Activated naive CD8-positive, alpha-beta T cell treated with anti-CD3 and anti-CD28 coated beads, Interleukin-2, amount 10 ng/mL, durations not matched to agents 7 days and 5 days (primary cell): ENCODE measurements at places on chromosomes 3 and 15.

- DNase-seq, result no peak
Measured at GRCh38 chr3:112377568-112378071, 44.7 kb downstream of the CD200 start.

DNA sequence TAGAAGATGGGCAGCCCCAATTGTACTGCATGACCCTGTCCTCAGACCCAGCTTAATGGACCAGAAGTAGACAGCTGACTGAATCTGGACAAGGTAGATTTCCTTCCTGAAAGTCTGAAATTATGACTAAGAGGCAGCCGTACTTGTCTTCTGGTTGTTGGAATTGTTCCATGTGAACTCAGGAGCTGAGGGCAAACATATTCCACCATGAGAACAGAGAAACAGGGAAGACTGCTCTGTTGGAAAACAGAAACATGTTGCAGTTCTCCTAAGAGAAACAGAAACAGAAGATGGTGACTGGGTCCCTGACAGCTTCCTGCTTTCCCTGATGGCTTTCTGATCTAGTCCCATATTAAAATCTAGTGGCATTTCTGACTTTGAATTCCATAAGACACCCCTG is 24.1 kb downstream of the POPDC2 start:
- no peak for DNase-seq

DNA sequence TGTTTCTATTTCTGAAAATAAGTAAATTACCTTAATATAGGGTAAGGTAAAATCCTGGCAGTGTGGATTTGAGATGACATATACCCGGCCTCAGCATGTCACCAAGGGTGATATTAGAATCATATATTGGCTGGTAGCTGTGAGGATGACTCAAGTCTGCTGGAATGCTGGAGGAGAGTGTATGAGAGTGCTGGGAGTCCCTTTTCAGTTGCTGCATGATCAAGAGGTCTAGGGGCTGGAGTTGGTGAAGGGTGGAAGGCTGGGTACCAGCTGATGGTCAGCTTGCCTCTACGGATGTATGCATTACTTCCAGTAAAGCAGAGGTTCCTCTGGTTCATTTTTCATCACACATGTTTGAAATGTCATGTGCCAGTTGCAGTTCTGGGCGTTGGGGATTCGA is 40.6 kb downstream of the SLC25A26 start:
- no peak for DNase-seq

- DNase-seq, result no peak
Measured at GRCh38 chr15:33908406-33908805, 59.9 kb upstream of the CHRM5 start.

DNA sequence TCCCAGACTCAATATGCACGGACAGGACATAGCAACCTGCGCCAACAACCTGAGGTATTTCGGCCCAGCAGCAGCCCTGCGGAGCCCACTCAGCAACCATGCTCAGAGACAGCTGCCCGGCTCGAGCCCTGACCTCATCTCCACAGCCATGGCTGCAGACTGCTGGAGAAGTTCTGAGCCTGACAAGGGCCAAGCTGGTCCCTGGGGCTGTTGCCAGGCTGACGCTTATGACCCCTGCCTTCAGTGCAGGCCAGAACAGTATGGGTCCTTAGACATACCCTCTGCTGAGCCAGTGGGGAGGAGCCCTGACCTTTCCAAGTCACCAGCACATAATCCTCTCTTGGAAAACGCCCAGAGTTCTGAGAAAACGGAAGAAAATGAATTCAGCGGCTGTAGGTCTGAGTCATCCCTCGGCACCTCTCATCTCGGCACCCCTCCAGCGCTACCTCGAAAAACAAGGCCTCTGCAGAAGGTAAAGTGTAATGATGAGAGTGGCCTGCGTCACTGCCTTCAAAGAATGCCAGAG is 25.5 kb downstream of the TMEM41A start:
- DNase-seq, result no peak

DNA sequence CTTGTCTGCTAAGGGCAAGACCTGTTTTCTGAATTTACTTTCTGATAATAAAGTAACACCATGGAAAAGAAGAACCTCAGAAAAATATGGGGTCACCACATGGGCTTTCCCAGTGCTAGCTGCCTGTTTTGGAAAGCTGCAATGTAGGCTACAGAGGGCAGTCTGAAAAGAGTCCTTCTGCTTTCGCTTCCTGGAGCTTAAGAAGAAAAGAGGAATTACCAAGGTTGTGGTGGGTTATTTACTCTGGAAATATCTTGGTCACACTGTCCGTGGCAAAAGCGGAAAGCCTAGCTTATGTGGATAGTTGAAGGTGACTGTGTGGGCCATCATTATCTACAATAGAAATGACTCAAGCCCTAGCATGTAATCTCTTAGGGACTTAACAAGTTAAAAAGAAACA is 31.7 kb upstream of the IP6K2 start:
- DNase-seq, result no peak

DNA sequence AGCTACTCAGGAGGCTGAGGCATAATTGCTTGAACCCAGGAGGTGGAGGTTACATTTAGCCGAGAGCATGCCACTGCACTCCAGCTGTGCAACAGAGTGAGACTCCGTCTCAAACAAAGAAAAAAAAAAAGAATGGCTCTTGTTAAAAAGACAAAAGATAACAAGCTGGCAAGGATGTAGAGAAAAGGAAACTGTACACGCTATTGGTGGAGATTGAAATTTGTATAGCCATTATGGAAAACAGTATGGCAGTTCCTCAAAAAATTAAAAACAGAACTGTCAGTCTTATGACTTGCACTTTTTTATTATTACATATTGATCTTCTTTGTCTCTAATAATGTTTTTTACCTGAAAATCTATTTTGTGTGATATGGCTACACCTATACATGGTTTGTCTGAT is 41.9 kb downstream of the MEX3B start:
- no peak for DNase-seq
